ENCODE measurements at places on chromosomes 7 and 10. TPM values are rescaled to one million over a fixed set of nuclear protein-coding genes. Genes with fewer than 3 reads are reported as not detected.

Gene CREB5
- total RNA-seq: 25.7 TPM

Gene LBX1
- not detected for total RNA-seq

Gene PAX2
- total RNA-seq: 7.5 TPM

GRCh38 chr7:92987095-92987494, 130.7 kb downstream of the SAMD9 start:
- DNase-seq: no peak

DNA sequence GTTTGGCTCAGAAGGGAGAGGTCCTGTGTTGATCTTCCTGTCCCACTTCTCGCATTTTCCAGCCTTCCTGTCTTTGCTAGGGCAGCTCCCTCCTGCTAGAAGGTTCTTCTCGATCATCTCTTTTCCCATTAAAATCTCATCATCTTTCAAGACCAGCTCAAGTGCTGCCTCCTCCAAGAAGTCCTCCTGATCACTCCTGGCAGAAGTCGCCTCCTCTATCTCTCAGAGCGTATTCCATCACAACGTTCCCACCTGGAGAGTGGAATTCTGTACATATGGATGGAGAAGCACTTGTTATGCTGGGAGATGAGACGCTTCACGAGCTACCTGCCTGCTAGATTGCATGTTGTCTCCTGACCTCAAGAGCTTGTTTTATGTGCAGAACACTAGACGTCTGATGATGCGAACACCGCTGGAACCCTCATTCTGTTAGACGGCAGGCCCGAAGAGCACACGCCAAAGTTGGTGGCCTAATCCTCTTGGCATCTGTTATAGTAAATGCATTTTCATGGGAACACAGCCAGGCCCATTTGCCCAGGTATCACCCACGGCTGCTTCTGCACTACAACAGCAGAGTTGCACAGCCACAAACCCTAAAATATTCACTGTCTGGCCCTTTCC, 68.0 kb upstream of the INSIG1 start:
- no peak for DNase-seq

DNA sequence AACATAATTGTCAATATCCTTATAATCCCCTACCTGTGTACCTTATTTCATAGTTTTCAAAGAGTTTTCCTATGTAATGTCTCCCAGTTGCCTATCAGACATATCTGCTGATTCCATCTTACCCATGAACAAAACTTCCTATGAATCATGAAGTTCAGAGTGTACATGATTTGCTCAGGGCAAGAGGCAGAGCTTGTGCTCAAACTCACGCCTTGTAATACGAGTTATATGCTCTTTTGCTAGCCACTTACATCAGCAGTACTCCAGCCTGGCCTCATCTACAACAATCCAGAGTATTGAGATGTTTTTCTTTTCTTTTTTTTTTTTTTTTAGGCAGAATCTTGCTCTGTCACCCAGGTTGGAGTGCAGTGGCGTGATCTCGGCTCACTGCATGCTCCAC, 11.8 kb downstream of the PKD2L1 start:
- DNase-seq: no peak

DNA sequence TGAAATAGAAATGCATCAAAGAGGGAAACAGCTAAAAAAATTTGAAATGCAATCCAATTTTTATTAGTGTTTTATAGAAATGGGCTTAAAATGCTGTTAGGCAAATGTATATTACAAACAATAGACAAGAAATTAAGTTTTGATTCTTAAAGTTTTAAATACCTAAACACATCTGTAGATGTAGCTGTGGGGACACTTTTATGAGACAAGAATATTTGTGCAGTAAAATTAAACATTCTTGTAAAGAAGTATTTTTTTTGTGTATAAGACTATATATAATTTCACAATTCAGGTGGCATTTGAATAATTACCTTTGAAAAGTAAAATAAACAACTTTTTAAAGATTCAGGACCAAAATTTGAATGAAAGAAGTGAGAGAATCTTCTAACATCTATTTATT, 1015.9 kb downstream of the REEP3 start:
- no peak for DNase-seq

All from epithelial cell of proximal tubule (primary cell).